ENCODE measurements at places on chromosomes 7 and 10. TPM values are rescaled to one million over a fixed set of nuclear protein-coding genes. Genes with fewer than 3 reads are reported as not detected.

Gene TET1
- total RNA-seq, result 0.57 TPM

Gene WDFY4
- not detected for total RNA-seq

Gene RELN
- total RNA-seq, result 0.03 TPM

Gene OPALIN
- total RNA-seq, result not detected

Gene NXPH1
- total RNA-seq, result not detected

Gene SPDYE6
- not detected for total RNA-seq

Gene SLC26A4
- 0.12 TPM for total RNA-seq

Gene CUL2
- 19.1 TPM for total RNA-seq

Gene AP5Z1
- 30.5 TPM for total RNA-seq

Gene SYCE1
- total RNA-seq, result not detected

Gene PRKCQ
- 4.2 TPM for total RNA-seq

Gene SKIDA1
- total RNA-seq, result 1.3 TPM

Gene SLC26A5
- total RNA-seq, result not detected

Gene FAM24B
- 16.3 TPM for total RNA-seq

Gene CLDN15
- total RNA-seq, result 16.5 TPM

Gene HKDC1
- total RNA-seq, result 19.1 TPM

Gene SORBS1
- total RNA-seq, result 0.48 TPM

Gene NEUROG3
- total RNA-seq, result not detected

Gene GNGT1
- total RNA-seq, result not detected

Gene SFRP5
- total RNA-seq, result 2.4 TPM

Gene FLNC
- total RNA-seq, result 4.9 TPM

Gene HHEX
- 16.6 TPM for total RNA-seq

Gene BCAP29
- 40.0 TPM for total RNA-seq

Gene PPP1R9A
- 5.7 TPM for total RNA-seq

Gene NPTX2
- total RNA-seq, result not detected

Gene TEX36
- total RNA-seq, result not detected

Gene HOXA2
- total RNA-seq, result 1.4 TPM

Gene UTF1
- not detected for total RNA-seq

Gene ASB4
- total RNA-seq, result 0.15 TPM

Gene BLNK
- not detected for total RNA-seq

Gene OR2A12
- total RNA-seq, result not detected

Gene MYL10
- not detected for total RNA-seq

Gene BAIAP2L1
- 56.3 TPM for total RNA-seq

Gene SPAM1
- not detected for total RNA-seq

Gene SPDYE1
- total RNA-seq, result not detected

Gene GRM3
- not detected for total RNA-seq

Gene PTPRZ1
- not detected for total RNA-seq

Gene GSDME
- total RNA-seq, result 35.6 TPM

Gene PTF1A
- not detected for total RNA-seq
